CD4-positive, alpha-beta T cell (primary cell): ENCODE measurements at places on chromosomes 12 and 14. TPM values are rescaled to one million over a fixed set of nuclear protein-coding genes. Genes with fewer than 3 reads are reported as not detected.

ESPL1 gene
- 0.71 TPM for total RNA-seq

CLEC4C gene
- total RNA-seq, result 0.39 TPM

GRCh38 chr12:25533150-25533549 is 19.9 kb downstream of the LMNTD1 start:
- DNase-seq, result no peak

DNA sequence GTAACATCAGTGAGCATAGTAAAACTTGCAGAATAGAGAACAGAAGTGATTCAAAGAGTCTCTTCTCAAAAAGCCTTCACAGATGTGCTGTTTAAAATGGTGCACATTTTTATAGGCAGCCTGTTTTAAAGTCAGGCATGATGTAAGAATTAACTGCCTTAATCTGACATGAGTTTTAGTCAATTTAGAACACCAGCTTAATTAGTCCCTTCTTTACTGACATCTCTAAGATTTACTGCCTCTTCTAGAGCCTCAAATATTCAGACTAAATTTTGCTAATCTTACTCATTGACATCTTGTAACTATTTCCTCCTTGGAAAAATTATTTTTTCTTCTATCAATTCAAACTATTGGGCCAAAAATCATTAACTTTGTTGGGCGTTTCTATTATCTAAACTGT is 782.5 kb downstream of the C12orf50 start:
- DNase-seq, result no peak
